ENCODE measurements at places on chromosomes 16 and 17.
A peak's percentile ranks its signal among the peaks of the same experiment; 100 is the strongest.

GRCh38 chr17:44115585-44116415 is 7.6 kb downstream of the HDAC5 start:
- DNase-seq: peak; percentile 50

DNA sequence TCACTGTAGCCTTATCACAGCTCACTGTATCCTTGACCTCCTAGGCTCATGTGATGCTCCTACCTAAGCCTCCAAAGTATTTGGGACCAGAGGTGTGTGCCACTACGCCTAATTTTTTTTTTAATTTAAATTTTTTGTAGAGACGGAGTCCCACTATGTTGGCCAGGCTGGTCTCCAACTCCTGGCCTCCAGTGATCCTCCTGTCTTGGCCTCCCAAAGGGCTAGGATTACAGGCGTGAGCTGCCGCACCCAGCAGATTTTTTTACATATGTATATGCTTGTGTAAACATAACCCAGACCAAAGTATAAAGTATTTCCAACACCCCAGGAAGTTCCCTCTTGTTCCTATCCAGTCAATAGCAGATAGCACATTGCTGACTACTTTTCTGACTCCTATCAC is 1.7 kb upstream of the PGP start:
- DNase-seq: no peak

DNA sequence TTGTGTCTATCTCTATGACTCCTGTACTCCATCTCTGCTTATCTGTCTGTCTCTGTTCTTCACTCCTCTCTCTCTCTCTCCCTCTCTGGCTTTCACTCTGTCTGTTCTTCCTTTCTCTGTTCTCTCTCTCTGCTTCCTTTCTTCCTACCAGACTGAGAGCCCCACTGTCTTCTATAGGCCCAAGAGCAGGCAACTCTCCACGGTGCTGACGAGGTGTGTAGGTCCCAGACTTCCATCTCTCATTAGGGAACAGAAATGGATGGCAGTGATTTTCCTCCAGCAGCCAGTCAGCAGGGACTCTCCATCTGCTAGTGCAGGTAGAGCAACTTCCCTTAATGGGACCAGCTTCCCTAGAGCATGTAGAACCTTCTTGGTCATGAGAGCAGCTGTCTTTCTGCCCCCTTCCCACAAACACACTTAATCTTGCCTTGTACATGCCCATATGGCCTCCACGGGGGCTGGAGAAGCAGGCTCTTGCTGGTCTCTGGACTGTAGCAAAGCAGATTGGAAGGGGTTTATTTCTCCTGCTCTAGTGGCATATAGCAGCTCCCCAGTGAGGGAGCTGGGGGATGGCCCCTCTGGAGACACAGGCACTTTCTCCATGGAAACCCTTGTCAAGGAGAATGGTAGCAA is 47.8 kb upstream of the NLRP1 start:
- DNase-seq: peak; percentile 13

GRCh38 chr17:34527136-34527907 is 52.1 kb upstream of the TMEM132E start:
- DNase-seq: no peak

DNA sequence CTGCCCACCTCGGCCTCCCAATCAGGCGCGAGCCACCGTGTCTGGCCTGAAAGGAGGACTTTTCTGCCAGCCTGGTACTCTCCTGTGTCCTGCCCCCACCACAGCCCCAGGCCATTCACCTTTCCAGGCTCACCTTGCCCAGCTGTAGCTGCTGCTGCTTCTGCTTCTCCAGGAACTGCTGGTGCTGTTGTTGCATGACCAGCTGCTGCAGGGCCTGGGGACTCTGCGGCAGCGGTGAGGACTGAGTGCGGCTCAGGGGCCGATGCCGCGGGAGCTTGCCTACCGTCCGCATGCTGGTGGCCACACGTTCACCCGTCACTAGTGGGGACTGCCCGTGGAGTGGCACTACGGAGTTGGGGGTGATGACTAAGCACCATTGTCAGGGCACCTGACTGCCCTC is 17.7 kb downstream of the G6PC3 start:
- no peak for DNase-seq

GRCh38 chr17:21299981-21300600 is 15.6 kb downstream of the MAP2K3 start:
- no peak for DNase-seq

DNA sequence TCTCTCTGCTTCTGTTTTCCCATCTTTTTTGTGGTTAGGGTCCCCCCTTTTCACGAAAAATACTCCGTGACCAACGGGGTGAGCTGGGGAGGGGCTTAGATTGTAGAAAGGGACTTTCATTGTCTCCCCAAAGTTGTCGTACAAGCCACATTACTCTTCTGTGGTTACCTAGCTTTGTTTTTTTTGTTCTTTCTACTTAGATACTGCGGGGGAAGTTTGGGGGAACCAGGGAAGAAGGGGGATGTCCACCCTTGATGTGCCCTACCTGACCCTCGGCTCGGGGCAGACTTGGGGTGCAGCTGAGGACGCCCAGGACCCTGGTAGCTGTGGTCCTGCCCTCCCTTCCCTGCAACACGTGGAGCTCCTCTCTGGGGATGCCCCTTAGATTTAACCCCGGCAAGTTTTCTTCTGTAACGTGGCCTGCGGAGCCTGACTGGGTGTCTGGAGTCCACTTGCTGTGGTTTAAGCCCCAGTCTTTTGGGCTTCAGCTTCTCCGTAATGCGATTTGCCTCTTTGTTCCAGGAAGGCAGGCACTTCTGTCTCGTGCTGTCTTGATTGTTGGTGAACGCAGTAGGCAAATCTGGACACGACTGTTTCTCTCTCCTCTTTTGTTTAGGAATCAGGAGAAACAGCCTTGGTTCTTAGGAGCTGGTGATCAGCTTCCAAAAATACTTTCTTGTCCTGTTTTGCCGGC is 892 bp downstream of the ABCC1 start:
- peak; percentile 45 for DNase-seq

GRCh38 chr16:53817812-53818550 is 114.0 kb downstream of the FTO start:
- DNase-seq: peak; percentile 82

- no peak for DNase-seq
These were observed 1293.2 kb upstream of the GOT2 start for GRCh38 chr16:60027351-60027750.

DNA sequence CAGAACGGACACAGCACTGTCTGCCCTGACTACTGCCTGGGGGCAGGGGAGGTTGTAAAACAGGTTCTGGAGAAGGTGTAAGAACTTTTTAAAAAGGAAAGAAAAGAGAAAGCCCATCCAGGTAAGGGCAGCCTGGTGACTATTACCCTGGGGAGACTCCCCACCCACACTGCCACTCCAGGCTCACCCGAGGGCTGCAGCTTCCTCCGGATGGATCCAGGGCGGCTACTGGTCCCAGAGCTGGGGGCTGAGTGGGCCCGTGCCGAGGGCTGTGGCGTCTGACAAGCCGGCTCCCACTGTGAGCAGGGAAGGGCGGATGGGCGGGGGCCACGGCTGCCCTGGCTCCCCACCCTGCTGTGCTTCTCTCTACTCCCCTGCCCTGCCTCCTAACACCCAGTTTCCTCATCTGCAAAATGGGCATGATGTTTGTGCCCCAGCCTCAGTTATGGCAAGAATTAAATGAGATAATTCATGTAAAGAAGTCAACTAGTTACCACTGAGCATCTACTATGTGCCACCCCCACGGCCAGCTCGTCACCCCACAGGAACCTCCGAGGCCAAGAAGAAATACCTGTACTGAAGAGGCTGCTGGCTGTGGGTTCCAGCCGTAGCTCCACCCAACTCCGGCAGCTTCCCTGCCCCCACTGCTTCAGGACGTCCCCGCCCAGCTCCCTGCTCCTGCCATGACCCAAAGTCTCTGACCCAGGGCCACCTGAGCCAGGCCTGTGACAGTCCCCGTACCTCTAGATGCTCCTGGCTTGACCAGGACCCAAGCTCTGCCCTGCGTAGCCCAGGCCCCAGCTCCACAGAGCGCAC is 24.2 kb downstream of the KATNB1 start:
- no peak for DNase-seq

DNA sequence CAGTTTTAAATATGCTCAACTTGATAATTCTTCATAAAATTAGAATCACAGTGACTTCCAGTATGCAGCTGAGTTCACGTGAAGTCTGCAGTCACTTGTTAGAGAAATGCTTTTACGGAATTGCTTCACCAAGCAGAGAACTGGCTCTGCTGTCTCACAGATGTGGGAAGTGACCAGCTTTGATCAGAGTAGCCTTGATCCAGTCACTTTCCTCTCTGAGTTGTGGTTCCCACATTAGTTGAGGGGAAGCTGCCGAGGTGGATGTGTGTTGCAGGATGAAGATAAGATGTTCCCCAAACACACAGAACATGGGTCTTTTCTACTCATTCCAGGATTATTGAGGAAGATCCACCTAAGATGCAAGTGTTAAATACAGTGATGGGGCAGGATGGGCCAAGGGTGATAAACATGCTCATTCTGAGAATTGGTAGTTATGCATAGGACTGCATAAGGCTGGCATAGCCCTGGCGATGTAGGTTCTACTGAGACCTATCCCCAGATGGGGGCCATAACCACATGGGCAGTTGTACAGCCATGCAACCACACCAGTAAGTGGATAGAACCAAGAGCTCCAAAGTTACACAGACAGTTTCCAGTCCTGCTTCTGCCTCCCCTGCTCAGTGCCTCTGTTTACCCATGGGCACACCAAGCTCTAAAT is 168.9 kb upstream of the MAF start:
- no peak for DNase-seq

GRCh38 chr16:65235339-65236177 is 113.7 kb upstream of the CDH11 start:
- no peak for DNase-seq

DNA sequence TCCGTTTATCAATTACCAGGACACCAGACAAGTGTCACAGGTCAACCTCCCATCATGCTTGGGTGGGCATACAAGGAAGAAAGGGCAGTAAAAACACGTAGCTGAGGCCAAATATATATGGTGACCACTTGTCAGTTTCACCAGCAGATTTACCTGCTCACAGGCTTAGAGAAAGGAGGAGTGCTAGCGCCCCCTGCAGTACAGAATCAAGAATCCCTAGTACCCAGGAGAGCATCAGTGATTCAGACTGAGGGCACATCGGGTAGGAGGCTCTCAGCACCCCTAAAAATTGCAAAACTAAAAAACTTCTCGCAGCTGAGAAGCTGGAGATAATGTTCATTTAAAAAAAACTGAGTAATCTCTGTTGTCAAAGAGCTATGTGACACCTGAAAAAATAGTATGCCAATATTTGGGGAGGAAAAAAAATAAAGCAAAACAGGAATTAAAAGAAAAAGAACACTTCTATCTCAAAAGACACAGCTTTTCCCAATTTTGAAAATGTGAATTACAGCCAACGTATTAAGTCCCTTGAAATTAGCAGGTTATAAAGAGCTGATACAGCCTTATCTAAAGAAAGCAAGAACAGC is 21.2 kb upstream of the MON1B start:
- peak; percentile 23 for DNase-seq

GRCh38 chr16:87305505-87306391 is 11.4 kb downstream of the C16orf95 start:
- DNase-seq: peak; percentile 84

DNA sequence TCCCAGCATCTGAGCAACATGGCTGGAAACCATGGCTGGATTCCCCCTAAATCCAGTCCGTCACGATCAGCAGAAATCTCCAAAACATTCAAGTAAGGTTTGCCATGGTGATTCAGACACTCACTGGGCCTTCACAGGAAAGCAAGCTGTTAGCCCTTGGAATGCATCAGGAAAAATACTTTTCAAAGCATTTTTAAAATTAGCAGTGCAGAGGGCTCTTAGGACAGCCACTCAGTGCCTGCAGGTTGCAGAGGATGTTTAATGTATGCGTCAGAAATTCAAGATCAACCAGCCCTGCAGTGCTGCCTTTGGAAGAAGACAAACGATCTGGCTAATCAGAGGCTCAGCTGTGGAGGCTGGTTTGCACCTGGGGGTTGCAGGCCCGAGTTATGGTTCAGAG is 50.3 kb downstream of the FOXL1 start:
- peak; percentile 75 for DNase-seq

GRCh38 chr17:27269974-27270373 is 23.9 kb upstream of the WSB1 start:
- DNase-seq: no peak

DNA sequence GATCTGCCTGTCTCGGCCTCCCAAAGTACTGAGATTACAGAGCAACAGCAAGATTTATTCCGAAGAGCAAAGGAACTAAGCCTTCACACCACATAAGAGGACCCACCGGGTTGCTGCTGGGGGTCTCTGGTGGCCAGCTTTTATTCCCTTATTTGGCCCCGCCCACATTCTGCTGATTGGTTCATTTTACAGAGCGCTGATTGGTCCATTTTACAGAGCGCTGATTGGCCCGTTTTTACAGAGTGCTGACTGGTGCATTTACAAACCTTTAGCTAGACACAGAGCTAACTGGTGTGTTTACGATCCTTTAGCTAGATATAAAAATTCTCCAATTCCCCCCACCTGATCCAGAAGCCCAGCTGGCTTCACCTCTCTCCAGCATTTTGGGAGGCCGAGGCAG is 26.3 kb downstream of the COPRS start:
- no peak for DNase-seq

- DNase-seq: peak; percentile 85
These were observed at the start of gene MT1E for GRCh38 chr16:56625140-56625942. MT1E (plus strand) TSS chr16:56625781; CDS start chr16:56625852, 71 bp downstream.

GRCh38 chr17:82832881-82833475 is 6.8 kb downstream of the ZNF750 start:
- DNase-seq: no peak

GRCh38 chr17:50328363-50329325 is 17.3 kb upstream of the XYLT2 start:
- no peak for DNase-seq

- no peak for DNase-seq
These were observed 70.2 kb downstream of the SPAG9 start for GRCh38 chr17:51050291-51051033.

DNA sequence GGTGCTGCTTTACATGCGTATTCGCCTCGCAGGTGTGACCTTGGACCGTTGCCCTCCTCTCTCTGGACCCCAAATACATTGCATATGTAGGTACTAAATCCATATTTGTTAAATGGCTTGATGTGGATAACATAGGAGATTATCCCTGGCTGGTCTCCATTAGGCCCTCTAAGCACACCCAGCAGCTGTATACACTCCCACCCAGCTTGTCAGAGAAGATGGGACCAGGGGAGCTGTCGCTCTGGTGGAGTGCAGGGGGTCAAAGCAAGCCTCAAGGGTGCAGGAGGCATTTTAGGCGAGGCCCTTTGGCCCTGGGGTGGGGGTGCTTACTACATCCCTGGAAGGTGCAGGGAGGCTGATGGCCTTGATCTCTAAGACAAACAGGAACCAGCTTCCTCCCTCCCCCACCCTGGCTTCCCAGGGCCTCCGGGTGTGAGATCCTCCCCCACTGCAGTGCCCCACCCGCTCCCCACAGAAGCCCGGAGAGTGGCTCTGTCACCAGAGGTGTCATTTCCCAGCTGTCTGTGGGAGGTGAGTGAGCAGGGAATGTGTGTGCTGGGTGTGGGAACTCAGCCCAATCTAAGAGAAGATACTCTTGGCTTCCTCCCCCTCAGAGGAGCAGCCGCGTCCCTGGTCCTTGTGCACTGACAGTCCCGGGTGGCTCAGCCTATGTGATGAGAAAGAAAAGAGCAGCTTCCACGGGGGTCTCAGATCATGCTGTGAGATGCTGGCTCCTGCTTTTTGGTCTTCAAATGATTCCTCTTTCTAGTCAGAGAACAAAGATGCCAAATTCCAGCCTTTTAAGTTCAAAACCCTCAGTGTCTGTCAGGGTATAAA is 1.4 kb upstream of the VAMP2 start:
- DNase-seq: peak; percentile 72
